ENCODE measurements at places on chromosomes 4 and X. TPM values are rescaled to one million over a fixed set of nuclear protein-coding genes. Genes with fewer than 3 reads are reported as not detected.

GAGE12J gene
- total RNA-seq, result not detected

MAML3 gene
- 0.32 TPM for total RNA-seq

REPS2 gene
- total RNA-seq, result not detected

GLOD5 gene
- total RNA-seq, result not detected

- DNase-seq, result no peak
These were observed 51.2 kb downstream of the LGI2 start for GRCh38 chr4:24979554-24979953.

- DNase-seq, result no peak
These were observed 300.3 kb upstream of the NWD2 start for GRCh38 chr4:36944232-36944631.

GRCh38 chr4:184453365-184454160 lies 20.8 kb downstream of the IRF2 start:
- DNase-seq, result peak; percentile 37

DNA sequence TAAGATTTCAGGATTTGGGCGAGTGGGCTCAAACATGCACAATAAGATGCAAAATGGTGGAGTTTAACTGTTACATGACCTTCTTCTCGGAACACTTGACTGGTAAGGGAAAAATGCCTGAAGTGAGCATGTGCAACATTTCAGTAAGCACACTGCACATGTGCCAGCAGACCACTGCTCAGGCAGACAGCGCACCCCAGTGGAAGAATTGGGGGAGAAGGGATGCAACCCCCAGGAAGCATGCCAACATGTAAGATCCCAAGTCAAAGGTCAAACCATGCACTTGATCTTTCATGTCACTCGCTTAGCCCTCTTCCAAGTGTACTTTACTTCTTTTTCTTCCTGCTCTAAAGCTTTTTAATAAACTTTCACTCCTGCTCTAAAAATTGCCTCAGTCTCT lies 256.3 kb downstream of the CENPC start:
- no peak for DNase-seq

GRCh38 chr4:2243681-2244380 lies 1.9 kb upstream of the HAUS3 start:
- DNase-seq, result no peak

GRCh38 chrX:41405551-41405950 lies 41.6 kb upstream of the NYX start:
- no peak for DNase-seq

DNA sequence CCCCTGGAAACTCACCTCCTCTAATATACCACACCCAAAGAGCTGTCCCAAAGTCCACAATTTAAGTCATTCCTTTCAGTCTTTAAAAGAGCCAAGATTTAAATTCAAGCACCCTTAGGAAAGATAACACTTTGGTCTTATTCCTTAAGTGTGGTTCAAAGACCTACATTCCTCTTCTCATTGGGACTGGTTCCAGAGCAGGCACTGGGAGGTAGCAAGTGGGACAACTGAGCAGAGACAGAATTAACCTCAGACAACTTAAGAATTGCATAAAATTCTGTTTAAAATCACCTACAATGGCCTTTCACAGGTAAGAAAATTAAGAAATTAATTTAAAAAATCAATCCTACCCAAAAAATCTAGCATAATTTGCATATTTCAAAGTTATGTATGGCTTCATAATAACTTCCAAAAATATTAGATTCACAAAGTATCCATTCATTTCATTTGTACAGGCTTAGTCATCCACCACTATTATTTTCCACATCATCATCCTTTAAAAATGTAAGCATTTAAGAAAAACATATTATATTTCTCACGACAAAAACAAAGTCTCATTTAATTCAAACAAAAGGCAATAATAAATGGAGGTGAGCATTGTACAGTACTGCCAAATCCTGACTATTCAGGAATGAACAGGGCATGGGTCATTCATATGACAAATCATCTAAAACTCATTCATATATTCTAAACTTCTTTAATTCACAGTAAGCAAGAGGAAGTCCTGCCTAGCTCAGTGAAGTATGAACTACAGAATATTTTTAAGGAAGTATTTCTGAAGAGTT lies 13.6 kb downstream of the PRSS12 start:
- DNase-seq, result no peak

- no peak for DNase-seq
These were observed 217.9 kb downstream of the ARAP2 start for GRCh38 chr4:36026348-36026880.

GRCh38 chr4:163949976-163950601 lies 455.6 kb downstream of the TMA16 start:
- DNase-seq, result no peak

DNA sequence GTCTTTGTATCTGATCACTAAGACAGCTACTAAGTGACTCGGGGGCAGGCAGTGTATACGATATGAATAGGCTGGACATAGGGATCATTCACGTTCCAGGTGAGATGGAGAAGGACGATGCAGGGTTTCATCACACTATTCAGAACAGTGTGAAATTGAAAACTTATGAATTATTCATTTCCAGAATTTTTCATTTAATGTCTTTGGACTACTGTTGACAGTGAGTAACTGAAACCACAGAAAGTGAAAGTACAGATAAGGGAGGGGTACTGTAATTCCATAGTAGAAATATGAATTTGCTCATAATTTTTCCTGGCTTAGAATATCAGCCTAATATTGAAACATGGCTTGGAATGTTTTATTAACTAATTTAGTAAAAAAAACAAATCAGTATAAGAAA lies 24.4 kb downstream of the TMEM144 start:
- DNase-seq, result no peak

Data from activated T-helper 1 cell treated with anti-CD3 and anti-CD28 coated beads, Interleukin-12 subunit alpha, Interleukin-12 subunit beta, Interleukin-2, Interleukin-4 antibody, amounts not matched to agents 30 ng/mL and 10 ng/mL and 1 ng/mL, durations not matched to agents 14 hours and 24 hours and 36 hours (primary cell).